ENCODE measurements at places on chromosomes 12 and 14.
A peak's percentile ranks its signal among the peaks of the same experiment; 100 is the strongest.

GRCh38 chr12:77033658-77034536 is 31.5 kb downstream of the E2F7 start:
- DNase-seq, result no peak

- no peak for DNase-seq
Measured at GRCh38 chr14:38549564-38549963, 293.7 kb upstream of the CLEC14A start.

DNA sequence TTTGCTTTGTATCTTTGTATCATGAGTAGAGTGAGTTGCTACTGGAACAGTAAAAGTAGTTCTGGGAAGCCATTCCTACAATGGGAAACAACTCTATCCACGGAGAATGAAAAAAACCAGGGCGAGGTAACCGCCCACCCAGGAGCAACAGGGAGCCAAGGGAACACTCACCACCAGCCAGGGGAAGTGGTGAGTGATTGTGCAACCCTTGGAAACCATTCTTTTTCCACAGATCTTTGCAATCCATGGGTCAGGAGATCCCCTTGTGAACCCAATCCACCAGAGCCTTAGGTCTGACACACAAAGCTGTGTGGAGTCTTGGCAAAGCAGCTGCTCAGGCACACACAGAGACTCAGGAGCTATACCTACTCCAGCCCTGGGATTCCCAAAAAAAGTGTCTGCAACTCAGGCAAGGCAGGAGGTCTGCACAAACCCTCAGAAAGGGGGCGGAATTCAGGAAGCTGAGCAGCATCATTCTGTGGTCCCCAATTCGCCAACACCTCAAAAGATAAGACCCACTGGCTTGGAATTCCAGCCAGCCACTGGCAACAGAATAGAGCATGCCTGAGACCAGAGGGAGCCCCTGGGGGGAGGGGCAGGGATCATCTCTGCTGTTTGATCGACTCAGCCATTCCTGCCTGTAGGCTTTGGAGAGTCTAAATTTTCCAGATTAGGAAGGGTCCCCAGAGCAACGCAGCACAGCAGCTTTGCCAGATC is 52.1 kb upstream of the PPFIA2 start:
- DNase-seq, result no peak

GRCh38 chr12:50353869-50354593 is 42.4 kb downstream of the FAM186A start:
- DNase-seq, result no peak

- no peak for DNase-seq
Measured at GRCh38 chr12:97109441-97109840, 202.4 kb downstream of the NEDD1 start.

DNA sequence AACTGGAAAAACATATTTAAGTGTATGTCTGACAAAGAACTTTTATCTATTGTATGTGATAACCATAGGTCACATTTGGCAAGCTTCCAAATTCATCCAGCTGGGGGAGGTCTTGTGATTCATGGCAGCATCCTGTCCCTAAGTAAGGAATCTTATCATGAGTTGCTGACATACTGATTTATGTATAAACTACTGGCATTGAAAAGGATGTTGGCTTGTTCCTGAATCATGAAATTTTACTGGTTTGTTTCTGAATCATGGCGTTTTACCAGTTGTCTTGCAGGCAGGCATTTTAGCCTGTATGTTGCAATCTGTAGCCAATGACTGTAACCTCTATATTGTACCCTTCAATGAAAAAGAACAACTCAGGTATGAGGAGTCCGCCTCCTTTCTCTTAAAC is 244.8 kb downstream of the IPO8 start:
- no peak for DNase-seq

GRCh38 chr12:81644503-81644902 is 114.6 kb downstream of the PPFIA2 start:
- peak; percentile 74 for DNase-seq
